ENCODE measurements at places on chromosomes 2 and 18. TPM values are rescaled to one million over a fixed set of nuclear protein-coding genes. Genes with fewer than 3 reads are reported as not detected.
A peak's percentile ranks its signal among the peaks of the same experiment; 100 is the strongest.

CDCA7 gene
- 74.0 TPM for total RNA-seq

KLHL30 gene
- not detected for total RNA-seq

HOXD12 gene
- total RNA-seq = not detected

DNA sequence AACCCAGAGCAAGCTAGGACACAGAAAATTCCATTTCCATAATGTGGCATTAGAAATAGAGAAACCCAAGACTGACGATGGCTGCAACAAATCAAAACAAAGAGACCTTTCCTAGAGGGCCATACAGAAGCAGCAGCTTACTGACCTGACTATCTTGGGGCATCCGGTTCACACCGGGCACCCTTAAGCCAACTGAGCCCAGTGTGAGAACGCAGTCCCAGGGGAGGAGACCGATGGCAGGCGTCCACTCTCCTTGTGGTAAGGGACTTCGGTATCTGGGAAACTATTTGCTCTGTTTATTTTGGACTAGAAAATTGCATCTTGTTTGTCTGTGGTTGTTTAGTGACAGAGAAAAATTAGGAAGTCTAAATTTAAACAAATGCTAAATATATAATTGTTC lies 244.8 kb upstream of the COPS8 start:
- DNase-seq = no peak

- DNase-seq = no peak
These were observed 1.6 kb downstream of the WDFY1 start for GRCh38 chr2:223943561-223944008.

GRCh38 chr18:22684268-22684667 lies 248.9 kb upstream of the RBBP8 start:
- DNase-seq = no peak

DNA sequence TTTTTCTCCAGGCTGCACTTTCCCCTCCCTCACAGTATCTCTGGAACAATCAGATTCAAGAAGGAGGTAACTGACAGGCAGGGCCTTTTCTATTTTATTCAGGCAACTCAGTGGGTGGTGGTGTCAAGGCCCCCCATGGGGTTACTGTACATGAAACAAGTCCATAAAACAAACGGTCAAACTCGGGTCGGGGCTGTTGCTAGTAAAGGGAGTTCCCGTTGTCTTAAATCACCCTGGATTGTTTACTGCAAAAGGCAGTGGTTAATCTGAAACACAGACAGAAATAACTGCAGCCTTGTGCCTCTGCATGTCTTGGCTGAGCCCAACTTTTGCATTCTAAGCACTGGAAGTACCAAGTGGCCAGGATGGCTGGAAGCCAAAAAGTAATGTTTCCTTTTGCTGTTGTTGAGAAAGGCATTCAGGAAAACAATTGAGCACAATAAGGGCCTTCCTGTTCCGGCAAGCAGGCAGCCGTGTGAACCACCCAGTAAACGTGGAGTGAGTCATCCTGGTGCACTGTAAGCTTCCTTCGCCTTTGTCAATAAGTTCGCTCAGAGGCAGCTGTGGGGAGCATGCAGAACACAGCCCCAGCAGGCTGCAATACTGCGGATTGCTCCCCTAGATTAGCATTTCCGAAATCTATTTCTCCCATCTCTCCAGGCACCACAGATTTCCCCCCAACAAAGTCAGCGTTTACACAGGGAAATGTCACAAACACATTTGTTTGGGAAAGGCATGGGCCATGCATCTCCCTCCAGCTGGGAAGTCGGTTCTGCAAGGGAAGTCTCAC lies 149.6 kb downstream of the IRS1 start:
- peak; percentile 74 for DNase-seq

DNA sequence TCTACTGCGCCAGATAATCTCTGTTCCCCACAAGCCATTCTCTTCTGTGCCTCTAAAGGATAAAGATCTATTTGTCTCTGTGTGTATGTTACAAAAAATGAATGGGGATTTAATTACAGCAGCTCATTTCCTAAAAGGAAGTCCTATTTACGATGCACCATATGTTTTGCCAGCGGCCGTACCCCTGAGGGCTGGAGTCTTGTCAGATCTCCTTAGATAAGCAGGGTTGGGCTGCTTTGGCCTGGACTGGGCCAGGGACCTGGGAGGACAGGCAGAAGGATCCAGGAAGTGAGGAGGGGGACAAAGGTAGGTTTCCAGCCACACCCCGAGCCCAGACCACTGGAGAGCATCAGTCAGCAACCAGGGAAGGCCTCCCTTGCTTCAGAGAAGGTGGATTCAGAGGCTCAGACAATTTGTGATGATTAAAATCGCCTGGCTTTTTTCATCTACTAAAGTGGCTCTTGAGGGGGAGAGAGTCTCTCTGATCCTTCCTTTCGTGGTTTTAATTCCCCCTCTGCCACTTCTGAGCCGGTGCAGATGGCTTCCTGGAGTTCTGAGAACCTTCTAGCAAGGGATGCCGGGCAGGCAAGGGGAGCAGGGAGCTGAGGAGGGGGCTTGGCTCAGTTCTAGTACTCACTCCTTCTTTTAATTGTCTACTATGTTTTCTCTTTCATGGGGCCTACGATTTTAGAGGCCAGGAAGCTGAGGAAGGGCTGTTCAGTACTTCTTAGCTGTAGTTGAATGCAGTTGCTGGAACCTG lies 42.1 kb downstream of the MYCN start:
- no peak for DNase-seq

DNA sequence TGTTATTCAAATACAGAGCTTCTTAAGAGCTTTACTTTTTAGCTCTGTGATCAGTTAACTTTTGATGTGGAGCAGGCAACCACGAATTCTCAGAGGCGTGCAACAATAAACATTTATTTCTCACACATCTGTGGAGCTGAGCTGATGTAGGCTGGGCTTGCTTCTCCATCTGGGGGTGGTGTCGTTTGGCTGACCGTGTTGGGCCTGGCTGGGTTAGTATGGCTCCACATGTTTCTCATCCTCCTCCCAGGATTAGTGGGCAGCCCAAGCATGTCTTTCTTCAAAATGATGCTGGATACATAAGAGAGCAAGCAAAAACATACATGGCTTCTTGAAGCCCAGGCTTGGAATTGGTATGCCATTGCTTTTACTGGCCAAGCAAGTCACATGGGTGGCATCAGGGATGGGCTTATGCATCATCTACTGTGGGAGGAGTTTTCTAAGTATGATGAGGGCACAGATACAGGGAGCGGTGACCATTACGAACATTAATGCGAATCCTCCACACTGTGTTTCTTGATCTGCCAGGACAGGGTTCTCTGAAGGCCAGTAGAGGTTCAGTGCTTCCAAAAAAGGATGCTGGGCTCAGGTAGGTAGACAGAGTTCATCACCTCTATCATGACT lies 157.0 kb upstream of the TNP1 start:
- DNase-seq = no peak
